ENCODE measurements at places on chromosomes 3 and 15. TPM values are rescaled to one million over a fixed set of nuclear protein-coding genes. Genes with fewer than 3 reads are reported as not detected.

The ACSBG1 gene
- 0.16 TPM for total RNA-seq

The XCR1 gene
- not detected for total RNA-seq

The WDR49 gene
- not detected for total RNA-seq

The IGF1R gene
- total RNA-seq, result 58.7 TPM

The CLDN1 gene
- 84.9 TPM for total RNA-seq

All from mesangial cell (primary cell).